ENCODE measurements at places on chromosomes 7 and 10.

DNA sequence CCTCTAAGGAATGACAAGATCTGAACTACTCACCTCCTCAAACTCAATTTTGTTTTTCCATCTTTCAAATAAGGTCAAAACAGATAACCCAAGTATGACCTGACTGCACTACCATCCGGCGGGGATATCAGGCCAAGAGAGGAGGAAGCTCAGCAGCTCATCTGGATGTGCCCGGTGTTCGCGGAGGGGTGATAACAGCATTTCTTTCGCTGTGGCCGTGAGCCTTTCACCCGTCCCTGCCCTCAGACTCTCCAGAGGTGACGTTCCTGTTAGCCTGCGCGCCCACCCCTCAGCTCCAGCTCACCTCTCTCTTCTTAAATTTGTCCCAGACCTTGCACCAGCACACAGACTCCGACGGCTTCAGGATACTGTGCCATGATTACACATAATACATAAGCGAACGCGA, 526 bp downstream of the ZNF248 start:
- DNase-seq, result no peak

DNA sequence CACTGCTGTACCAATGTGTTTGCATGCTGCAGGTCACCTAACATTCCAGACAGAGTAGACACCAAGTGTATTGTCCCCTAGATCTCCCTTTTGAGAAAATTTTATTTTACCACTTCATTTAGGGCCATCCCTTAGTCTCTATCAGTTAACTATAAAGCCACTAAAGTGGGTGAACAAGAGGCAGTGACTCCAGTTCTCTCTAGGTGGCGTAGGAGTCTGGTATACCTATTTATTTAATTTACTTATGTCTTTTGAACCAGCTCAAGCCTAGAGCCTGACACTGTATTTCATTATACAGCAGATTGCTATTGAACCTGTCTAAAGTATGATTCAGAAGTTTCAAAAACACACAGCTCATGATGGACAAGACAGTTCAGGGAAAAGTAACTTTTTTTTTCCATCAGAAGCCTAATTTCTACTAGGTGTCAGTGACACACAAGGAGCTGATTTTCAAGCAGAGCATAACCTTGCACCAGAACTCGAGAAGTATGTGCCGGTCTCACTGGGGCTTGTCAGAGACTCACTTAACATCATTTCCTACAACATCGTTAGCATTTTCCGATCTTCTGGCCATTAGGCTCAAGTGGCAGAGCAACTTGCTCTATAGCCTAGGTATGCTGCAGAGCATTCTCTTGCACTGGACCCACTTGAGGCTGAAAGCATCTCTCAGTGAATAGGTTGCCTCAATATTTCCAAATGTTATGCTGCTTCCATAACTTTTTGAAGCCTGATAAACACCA, 175.4 kb downstream of the CDC14C start:
- no peak for DNase-seq

DNA sequence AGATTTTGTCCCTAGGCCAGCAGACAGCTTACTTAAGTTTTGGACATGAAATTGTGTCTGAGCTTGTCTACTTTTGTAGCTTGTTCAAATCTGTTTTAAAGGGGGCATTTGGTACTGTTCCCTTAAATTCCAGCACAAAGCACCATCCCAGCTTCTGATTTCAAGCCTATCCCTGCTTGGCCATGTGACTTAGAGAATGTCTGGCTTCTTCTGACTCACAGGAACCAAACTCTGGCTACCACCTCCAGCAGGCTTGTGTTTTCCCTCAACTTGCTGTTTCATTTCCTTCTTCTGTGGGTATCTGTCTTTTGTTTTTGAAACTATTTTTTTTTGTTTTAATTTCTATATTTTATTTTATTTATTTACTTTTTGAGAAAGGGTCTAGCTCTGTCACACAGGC, 97.9 kb upstream of the FZD8 start:
- DNase-seq, result no peak

DNA sequence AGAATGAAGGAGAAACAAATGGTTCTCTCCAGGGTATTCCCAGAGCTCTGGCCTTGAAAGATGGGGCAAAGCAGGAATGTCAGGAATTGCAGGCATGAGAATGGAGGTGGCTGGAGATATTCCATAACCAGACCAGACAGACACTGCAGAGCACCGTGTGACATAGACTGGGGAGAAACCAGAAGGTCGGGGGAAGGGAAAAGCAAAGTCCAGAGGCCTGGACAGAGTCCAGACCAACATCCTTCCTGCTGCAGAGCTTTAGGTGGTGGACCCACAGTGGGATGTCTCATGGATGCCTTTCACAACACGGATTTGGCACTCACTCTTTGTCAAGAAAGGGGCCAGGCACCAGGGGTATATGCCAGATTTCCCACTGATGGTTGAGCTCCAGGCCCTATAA, 177.2 kb upstream of the INHBA start:
- no peak for DNase-seq

- DNase-seq, result no peak
Observed at GRCh38 chr7:31204071-31204470, 136.5 kb downstream of the NEUROD6 start.

DNA sequence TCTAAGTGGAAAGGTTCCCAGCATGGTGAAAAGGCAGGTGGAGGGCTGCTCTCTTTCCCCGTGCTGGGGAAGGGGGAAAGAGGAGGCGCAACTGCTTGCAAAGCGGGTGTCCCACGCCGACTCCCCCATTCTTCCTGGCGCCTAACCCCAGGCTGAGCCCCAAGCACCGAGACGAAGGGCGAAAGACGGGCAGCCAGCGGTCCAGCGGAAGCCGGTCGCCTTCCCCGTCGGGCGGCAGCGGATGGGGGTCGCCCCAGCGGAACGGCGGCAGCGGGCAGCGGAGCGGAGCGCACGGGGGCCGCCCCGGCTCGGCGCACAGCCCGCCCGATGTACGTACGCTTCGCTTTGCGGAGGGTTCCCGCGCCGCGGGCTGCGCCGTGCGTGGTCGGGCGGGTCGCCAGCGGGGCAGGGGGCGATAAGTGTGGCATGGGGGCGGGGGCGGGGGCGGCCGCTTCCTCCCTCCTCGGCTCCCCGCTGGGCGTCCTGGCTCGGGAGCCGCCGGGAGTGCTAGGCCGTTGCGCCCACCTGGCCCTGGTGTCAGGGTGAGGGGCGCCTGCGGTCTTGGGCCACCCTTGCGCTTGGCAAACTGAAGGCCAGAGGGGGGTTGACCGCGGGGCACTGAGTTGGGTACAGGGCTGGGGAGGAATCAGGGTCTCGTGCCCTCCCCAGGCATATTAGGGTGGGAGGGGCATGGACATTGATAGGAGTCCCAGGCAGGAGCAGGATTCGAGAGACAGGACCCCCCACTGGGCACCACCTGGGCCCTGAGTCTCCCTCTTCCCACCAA, 35.2 kb upstream of the HSPB1 start:
- no peak for DNase-seq

- no peak for DNase-seq
Observed at GRCh38 chr10:48653944-48654698, 30.6 kb upstream of the WDFY4 start.

- no peak for DNase-seq
Observed at GRCh38 chr10:52568309-52568708, 204.3 kb downstream of the MBL2 start.

GRCh38 chr10:78472551-78472890, 438.9 kb downstream of the RPS24 start:
- peak; percentile 37 for DNase-seq

- DNase-seq, result no peak
Observed at GRCh38 chr10:124315591-124316270, 103.0 kb downstream of the OAT start.

DNA sequence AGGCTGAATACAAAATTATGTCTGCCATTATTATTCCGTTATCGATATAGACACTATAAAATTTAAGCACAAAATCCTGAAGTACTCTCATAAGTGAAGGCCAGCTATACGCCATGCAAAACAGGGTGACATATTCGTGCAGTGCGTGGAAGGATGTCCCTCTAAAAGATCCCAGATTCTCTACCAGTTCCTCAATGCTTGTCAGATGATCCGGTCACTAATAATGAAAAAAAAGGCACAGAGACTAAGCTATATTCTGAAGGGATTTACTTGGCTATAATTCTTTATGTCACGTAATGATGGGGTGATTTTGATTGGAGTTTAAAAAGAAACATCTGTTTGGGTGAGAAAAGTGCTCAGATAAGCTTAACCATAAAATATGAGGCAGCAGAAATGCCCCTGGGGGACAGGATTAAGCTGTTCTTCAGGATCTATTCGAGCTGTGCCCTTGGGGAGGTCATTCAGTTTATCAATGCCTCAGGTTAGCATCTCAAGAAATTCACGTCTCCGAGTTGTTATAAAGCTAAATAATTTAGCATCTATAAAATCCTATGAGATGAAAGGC, 229.7 kb upstream of the PITRM1 start:
- DNase-seq, result no peak

GRCh38 chr7:112202816-112203215, 3.4 kb downstream of the DOCK4 start:
- no peak for DNase-seq

GRCh38 chr7:126957443-126957842, 295.3 kb downstream of the GRM8 start:
- DNase-seq, result no peak

- DNase-seq, result no peak
Observed at GRCh38 chr10:49734676-49735075, 27.4 kb downstream of the OGDHL start.

DNA sequence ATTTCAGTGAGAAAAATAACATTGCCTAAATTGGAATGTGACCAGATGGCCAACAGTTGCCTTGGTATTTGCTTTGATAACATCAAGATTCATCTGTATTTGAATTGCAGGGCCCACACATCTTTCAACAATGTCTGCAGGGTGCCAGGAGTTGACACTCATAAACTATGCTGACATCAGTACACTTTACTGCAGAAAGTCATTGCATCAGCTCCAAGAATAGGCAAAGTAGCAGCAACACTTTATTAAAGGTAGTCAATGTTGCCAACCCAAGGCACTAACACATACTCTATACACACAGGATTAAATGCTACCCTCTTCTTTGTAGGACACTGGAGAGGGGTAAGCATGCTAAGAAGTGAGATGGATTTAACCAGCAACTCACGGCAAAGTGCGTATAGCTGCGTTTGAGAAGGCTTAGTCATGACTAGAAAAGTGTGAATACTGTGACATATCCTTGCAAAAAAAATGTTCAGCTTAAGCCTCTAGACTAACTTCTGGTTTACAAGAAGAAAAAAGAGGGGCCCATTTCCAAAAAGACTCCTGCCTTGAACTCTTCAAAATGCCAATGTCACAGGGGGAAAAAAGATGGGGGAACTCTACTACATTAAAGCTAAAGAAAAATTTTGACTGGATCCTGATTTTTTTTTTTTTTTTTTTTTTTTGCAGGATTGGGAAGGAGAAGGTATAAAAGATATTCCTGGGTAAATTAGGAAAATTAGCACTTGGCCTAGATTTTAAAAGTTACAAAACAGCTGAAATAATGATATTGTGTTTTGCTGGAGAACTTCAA, 2.2 kb downstream of the BBIP1 start:
- no peak for DNase-seq

DNA sequence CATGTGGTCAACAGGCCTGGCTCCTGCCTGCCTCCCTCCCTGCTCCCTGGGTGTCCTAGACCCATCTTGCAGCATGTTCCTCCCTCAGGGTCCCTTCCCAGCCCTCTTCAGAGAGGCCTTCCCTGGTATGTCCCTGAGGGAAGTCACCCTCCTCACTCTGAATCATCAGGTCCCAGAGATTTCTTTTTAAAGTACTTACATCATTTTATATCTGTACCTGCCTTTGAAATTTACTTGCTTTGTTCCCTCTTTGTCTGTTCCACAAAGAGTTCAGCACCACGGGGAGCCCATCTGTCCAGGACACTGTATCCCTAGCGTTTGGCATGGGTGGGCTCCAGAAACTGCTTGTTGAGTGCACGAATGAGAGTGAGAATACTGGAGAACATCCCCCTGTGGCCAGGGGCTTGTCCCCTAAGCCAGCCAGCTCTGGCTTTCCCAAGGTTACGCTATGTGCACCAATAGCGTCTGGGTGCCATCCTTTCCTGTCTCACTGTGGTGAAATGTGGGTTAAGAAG, 50.6 kb upstream of the IGFBP3 start:
- DNase-seq, result no peak

DNA sequence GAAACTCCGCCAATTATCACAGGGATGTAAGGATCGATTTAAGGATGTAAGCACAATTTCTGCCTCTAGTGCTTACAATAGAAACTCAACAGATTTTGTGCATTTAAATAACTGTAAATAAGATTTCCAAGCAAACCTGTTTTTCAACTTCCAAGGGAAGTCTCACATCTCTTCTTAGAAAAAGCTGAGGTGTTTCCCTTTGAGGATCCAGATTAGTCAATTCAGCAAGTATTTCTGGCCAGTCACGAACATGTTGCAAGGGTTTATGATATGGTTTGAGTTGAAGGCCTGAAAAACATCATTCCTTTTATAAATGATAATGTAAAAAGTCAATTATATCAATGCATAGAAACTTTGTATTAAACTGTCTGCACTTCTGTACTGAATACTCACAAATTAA, 23.9 kb downstream of the KRIT1 start:
- DNase-seq, result no peak

- no peak for DNase-seq
Observed at GRCh38 chr10:65346466-65346865, 1579.4 kb upstream of the LRRTM3 start.

GRCh38 chr10:127347202-127347959, 151.0 kb upstream of the INSYN2A start:
- DNase-seq, result no peak

- DNase-seq, result no peak
Observed at GRCh38 chr7:11753433-11753832, 78.6 kb downstream of the THSD7A start.

DNA sequence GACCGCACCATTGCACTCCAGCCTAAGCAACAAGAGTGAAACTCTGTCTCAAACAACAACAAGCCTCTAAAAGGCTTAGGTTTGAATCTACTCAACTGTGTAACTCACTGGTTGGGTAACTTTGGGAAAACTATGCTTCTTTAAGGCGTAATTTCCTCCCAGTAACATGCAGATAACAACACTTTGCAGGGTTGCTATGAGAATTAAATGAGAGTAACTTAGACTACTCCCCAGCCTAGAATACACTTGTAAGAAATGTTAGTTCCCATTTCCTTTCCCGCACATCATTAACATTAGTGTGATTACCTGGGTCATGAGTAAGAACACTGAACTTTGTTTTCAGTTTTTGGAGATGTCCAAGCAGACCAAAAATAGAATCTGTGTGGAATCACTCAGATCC, 5.4 kb upstream of the MYPN start:
- DNase-seq, result no peak

GRCh38 chr7:28267012-28267411, 86.4 kb upstream of the JAZF1 start:
- DNase-seq, result no peak

DNA sequence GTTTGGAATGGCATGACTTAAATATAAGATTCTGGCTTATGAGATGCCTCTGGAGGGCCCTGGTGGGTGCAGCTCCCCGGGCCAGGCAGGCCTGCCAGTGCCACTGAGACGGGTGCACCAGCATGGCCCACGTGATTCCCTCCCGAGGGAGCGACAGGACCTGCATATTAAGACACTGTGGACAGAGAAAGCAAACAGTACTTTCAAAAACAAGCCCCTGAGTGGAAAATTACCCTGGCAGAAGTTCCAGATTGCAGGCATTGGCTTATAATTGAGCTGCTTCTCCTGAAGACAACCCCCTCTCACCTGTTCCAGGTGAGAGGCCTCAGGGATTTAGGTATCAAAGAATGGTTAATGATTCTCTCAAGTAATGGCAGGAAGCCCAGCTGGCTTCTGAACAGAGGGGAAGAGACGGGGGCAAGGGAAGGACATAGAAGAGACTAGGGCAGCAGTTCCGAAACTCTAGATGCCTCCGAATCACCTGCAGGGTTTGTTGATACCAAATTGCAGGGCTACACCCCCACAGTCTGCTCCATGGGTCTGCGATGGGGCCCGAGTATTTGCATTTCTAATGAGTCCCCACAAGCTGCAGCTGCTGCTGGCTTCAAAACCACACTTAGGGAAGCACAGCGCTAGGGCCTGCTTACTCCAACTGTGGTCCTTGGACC, 66.0 kb upstream of the DOCK1 start:
- no peak for DNase-seq

Measured in neuronal stem cell (in vitro differentiated cells).